G401 (cell line): ENCODE measurements at places on chromosomes 12 and 14. TPM values are rescaled to one million over a fixed set of nuclear protein-coding genes. Genes with fewer than 3 reads are reported as not detected.

FAM216A gene
- total RNA-seq: 68.9 and 76.3 TPM in 2 replicates

KLRK1 gene
- total RNA-seq: not detected in 2 replicates

RNF212B gene
- not detected in 2 replicates for total RNA-seq

SSPN gene
- total RNA-seq: 1.7 and 2.9 TPM in 2 replicates

IRAK3 gene
- not detected in 2 replicates for total RNA-seq

ZBTB42 gene
- 14.3 and 25.3 TPM in 2 replicates for total RNA-seq

CLEC4A gene
- not detected in 2 replicates for total RNA-seq

KRR1 gene
- 40.4 and 46.4 TPM in 2 replicates for total RNA-seq

KLHDC1 gene
- total RNA-seq: 0.85 and 1.0 TPM in 2 replicates

POTEM gene
- total RNA-seq: not detected in 2 replicates

SYNE3 gene
- total RNA-seq: 0.55 and 2.4 TPM in 2 replicates

FAM181A gene
- total RNA-seq: not detected in 2 replicates

GRCh38 chr12:131817241-131817640 lies 11.0 kb upstream of the MMP17 start:
- DNase-seq: no peak

DNA sequence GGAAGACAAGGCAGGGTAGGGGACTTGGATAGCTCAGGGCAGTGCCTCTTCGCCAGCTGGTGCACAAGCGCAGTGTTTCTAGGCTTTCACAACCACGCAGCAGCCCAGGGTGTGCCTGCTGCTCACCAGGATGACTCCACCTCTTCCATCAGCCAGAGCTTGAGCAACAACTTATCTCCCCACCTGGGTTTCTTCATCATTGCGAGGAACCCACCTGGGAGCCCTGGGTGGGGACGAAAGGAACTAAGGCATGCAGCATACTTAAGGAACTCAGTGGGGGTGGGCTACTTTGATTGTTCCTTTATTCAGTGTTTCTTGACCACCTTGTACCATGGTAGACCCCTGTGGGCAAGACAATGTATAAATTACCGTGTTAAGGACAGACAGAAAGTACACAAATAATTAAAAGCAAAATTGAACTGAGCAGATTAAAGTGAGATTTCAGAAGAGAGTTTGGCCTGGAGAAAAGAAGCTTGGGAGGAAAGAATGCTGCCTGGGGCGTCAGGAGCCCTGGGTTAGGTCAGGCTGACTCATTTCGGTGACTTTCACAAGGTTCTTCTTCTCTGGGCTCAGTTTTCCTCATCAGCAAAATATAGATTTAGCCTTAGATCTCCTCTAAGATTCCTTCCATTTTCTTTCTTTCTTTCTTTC lies 22.9 kb downstream of the KRT18 start:
- peak; percentile 22 for DNase-seq

- no peak for DNase-seq
Observed at GRCh38 chr14:35378425-35379233, 25.9 kb downstream of the NFKBIA start.

DNA sequence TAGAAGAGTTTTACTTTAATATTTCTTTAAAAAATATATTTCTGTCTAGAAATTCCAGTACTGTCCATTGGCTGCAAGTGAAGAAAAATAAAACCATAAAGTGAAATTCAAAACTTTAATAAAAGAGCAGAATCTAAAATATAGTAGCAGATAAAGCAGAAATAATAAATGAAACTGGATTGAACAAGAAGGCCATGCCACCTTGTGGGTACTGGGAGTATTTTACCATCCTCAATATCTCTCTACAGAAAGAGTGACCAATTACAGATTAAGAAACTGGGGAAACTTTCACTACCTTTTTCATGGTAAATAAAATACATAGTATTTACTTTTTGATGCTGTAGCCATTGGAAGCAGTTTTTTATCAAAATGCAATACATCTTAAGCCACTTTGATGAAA lies 220.5 kb downstream of the BCAT1 start:
- no peak for DNase-seq

GRCh38 chr14:22147716-22148115 lies 441.3 kb downstream of the DAD1 start:
- no peak for DNase-seq

- DNase-seq: peak; percentile 49
Observed at GRCh38 chr12:39103552-39104165, 198.3 kb upstream of the CPNE8 start.

GRCh38 chr14:67524634-67524963 lies 8.5 kb upstream of the PLEKHH1 start:
- no peak for DNase-seq

GRCh38 chr14:79093531-79093930 lies 923.4 kb downstream of the NRXN3 start:
- no peak for DNase-seq

GRCh38 chr12:16019136-16019535 lies 108.0 kb downstream of the DERA start:
- no peak for DNase-seq

DNA sequence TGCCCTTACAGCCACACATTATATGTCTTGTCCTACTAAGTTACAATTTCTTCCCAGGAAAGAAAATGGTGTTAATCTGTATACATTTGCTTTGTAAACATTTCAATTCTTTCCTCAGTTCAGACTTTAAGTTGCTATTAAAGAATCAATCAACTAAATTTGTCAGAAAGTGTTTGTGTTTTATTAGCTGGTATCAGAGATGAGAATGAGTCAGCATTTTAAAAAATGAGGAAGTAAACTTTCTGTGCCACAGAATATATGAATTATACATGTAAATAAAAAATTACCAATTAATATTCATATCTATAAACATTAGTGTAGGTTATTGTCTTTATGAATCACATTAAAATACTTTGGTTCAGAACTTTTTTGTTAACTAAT lies 82.0 kb downstream of the LMO3 start:
- DNase-seq: no peak

- no peak for DNase-seq
Observed at GRCh38 chr12:64740646-64741045, 18.6 kb downstream of the GNS start.

DNA sequence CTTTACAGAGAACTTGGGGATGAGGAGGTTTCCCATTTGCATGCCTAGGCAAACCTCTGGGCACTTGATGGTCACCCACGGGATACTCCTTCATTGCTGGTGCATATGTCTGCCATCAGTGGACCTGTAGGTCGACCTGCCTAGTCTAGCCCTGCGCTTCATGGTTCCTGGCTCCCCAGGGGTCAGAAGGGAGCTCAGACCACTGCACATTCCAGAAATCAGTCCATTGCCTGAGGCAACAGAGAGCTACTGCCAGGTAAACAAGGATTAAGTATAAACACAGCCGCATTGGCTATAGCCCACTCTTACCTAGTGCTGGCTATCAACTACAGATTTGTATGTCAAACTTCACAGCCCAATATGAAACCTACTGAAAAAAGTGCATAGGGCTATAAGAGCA lies 476.4 kb downstream of the SOX5 start:
- no peak for DNase-seq
